Activated CD8-positive, alpha-beta memory T cell treated with anti-CD3 and anti-CD28 coated beads for 4 hours (primary cell): ENCODE measurements at places on chromosomes 7 and 10.

DNA sequence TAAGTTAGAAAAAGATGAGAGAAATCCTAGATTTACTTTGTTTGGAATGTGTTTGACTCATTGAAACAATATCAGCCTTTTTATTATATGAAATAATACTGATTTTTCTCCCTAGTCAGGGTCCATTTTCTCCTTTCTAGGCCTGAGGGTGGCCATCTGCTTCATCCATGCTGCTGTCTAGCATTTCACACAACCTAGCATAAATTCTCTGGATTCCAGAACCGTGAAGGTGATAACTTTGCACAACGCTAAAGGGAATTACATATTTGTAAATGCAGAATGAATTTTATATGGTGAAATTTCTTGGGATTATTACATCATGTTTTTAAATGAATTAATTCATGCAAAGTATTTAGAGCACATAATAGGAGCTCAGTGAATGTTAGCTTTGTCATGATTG lies 505.1 kb downstream of the INHBA start:
- no peak for DNase-seq

DNA sequence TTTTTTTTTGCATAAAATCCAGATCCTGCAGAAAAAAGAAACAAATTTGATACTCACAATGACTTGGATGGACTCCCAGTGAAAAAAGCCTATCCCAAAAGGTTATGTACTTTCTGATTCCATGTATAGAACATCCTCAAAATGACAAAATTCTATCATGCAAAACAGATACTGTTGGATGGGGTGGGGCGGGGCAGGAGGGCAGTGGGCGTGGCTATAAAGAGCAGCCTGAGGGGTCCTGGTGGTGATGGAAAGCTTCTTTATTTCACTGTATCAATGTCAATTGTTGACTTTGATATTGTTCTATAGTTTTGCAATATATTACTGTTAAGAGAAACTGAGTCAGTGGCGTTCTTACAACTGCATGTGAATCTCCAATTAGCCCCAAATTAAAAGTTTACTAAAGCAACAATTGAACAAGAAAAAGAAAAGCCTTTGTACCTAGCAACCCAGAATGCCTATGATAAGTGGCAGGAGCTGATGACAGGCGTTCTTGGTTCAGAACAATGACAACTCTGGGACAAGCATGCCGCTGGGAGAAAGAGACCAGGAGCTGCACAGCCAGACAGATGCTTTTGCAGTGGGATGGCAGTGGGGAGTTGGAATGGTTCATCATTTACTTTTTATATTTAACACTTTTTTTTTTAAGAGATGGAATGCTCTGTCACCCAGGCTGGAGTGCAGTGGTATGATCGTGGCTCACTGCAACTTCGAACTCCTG lies 101.9 kb downstream of the LHPP start:
- DNase-seq, result no peak

- no peak for DNase-seq
These were observed 217.2 kb upstream of the HDAC9 start for GRCh38 chr7:18278316-18278715.

- no peak for DNase-seq
These were observed 57.8 kb downstream of the AUTS2 start for GRCh38 chr7:69656077-69656476.

DNA sequence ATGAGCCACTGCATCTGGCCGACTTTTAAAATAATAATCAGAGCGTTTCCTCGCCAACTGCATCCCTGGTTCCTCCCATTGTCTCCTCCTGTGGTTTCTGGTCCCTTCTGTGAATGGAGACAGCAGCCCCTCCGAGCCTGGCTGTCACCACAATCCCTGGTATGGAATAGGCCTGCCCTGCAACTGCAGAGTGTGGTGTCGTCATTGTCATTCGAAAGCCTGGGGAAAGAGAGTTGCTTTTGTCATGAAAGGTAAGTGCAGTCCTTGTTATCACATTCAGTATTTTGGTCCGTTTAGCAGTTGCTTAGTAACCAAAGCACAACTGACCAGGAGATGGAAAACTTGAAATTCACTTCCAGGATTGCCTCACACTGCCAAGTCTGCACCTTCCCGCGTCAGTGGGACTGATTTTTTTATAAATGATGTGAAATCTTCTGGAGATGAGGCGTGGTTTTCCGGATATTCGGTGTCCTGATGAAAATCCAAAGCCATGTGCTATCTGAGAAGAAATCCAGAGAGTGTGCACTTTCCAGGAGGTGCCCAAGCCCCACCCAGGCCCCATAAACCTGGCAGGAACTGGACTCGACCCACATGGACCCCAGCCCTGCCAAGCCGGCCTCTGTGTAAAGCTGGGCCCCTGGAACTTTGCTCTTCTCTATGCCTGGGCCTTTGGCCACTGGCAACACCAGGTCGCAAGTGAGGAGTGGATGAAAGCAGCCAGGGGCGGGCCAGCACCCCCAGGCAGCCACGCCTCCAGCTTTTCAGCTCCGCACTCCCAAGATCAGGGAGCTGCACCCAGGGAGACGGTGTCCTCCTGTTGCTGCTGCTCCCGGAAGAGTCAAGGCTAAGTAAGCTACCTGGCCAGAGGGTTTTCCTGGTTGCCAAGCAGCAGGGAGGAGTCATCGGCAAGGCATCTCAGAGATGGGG lies 133.7 kb upstream of the SH2B2 start:
- DNase-seq, result no peak

DNA sequence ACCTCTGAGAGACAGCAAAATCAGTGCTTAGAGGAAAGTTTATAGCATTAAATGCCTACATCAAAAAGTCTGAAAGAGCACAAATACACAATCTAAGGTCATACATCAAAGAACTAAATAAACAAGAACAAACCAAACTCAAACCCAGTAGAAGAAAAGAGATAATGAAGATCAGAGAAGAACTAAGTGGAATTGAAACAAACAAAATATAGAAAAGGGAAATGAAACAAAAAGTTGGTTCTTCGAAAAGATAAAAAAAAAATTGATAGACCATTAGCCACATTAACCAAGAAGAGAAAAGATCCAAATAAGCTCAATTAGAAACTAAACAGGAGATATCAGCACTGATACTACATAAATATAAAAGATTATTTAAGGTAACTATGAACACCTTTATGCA lies 280.0 kb upstream of the NRG3 start:
- DNase-seq, result no peak

- DNase-seq, result no peak
These were observed 106.0 kb downstream of the NRP1 start for GRCh38 chr10:33228426-33228825.

GRCh38 chr10:123854498-123854897 lies 37.1 kb downstream of the CPXM2 start:
- DNase-seq, result no peak

DNA sequence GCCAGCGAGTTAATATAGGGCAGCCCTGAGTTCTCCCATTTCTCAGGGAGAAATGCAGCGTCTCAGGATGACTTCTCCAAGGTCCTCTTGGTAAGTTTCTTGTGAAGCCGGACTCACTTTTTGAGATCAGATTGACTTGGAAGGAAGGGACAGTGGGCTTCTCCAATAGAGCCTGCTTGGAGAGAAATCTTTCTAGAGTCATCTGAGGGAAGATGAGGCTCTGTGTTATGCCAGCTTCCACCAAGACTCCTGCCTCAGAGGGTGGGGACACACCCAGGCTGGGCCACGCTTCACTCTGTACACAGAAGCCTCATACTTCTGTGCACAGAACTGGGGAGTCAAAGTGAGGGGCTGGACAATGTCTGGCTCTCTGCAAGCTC lies 5.6 kb downstream of the C10orf105 start:
- DNase-seq, result no peak

DNA sequence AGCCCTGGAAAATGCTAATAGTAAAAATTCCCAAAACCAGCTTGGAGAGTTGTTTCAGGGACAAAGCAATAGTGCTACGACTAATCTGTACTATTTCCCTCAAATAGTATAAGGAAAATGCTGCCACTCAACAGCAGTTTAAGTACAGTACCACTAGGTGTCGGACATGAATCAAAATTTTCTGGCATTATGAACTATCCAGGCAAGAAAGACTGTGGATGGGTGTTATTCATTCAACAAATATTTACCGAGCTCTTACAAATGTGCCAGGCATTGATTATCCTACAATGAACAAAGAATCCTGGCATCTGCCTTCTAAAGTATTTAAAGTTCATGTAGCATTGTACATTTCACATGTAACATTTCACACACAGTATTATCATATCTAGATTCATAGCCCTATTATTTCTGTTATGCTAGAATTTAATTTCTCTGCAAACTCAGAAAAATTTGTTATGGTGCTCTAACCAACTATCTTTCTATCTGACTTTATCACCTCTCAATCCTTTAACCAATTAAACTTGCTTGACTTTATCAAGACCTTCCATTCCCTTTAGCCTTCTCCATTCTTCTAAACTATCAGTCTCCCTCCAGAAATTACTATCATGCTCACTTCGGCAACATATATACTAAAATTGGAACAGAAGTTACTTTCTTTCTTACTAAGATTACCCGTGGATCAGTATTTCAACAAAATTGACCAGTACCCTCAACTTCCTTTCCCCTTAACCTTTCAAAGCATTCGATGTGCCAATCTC lies 80.6 kb downstream of the ARHGAP21 start:
- no peak for DNase-seq

GRCh38 chr7:157432957-157433576 lies 96.3 kb downstream of the DNAJB6 start:
- no peak for DNase-seq

- DNase-seq, result no peak
These were observed 5.6 kb upstream of the SLF2 start for GRCh38 chr10:100907175-100907574.

GRCh38 chr10:63157845-63158624 lies 24.9 kb downstream of the NRBF2 start:
- DNase-seq, result peak; percentile 4

- no peak for DNase-seq
These were observed 1176.0 kb upstream of the AUTS2 start for GRCh38 chr7:68422281-68422680.

DNA sequence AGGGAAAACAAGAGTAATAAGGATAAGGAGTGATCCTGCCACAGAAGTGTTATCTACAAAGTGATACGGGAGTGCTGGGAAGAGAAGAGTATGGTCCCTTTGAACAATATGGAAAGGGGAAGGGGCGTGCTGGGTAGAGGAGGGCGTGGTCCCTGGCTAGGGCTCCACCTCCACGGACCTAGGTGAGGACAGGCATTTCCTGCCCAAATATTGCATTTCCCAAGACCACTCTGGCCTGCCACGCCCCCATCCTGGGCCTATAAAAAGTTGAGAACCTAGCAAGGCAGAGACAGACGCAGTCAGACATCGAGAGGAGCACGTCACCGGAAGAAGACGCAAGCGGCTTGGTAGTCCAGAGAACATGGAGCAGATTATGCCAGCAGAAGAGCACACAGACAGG lies 22.8 kb downstream of the VSTM4 start:
- no peak for DNase-seq

DNA sequence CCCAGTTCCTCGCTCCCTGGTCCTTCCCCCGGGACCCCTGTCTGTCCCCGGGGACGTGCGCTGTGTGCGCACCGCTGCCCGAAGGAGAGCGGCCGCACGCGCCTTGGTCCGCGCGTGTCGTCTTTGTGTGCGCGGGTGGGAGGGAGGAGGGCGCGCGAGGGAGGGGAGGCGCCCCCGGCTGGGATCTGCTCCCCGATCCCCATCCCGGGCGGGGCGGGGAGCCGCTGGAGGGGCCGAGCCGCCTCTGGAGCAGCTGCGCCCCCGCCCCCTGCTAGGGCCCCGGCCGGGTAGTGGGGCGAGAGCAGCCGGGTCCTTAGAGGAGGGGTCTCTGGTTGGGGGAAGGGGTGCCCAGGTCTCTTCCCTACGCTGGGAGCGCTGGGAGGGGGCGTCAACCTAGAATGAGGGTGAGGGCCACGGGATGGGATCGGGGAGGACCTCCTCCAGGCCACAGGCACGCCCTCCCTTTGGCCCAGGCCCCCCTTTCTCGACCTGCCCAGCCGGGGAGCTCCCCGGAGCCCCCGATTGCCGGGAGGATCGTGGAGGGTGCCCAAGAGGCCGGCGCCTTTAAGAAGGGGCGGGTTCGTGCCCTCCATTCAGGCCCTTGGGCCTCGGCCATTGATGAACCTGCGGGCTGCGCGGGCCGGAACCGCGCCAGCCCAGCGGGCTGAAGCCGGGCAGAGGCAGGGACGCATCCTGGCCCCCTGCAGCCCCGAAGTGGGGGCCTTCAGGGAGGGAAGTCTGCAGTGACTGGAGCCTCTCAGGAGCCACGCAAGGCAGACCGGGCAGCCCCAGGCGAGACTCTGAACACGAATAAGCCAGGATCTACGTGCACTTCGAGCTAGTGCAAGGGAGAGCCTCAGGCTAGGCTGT lies 678 bp downstream of the SH2B2 start:
- DNase-seq, result no peak

GRCh38 chr7:121404348-121404747 lies 8.2 kb upstream of the FAM3C start:
- no peak for DNase-seq

- no peak for DNase-seq
These were observed 5.2 kb upstream of the NPSR1 start for GRCh38 chr7:34652809-34653208.

GRCh38 chr7:74025730-74026129 lies 2.2 kb upstream of the ELN start:
- no peak for DNase-seq

- no peak for DNase-seq
These were observed 48.6 kb downstream of the CUL1 start for GRCh38 chr7:148747274-148747673.

DNA sequence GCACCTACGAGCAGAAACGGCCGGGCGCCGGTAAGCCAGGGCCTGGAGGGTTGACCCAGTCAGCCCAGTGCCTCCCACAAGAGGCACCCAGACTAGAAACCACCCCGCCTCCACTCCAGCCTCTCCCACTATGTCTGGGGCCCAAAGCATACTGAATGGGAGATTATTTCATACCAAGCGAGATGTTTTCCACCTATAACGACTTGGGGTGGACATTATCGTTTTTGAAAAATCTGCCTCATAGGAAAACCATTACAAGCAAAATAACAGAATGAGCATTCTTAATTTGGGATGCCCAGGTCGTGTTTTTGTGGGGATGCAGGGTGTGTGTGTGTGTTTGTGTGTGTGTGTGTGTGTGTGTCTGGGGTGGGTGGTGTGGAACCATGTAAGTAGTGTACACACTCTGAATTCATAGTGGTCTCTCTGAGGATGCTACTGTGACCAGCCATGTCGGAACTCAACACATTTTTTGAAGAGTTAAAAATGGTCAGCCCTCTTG lies 1.6 kb downstream of the HOXA6 start:
- no peak for DNase-seq

GRCh38 chr7:39808796-39809481 lies 141.1 kb upstream of the CDK13 start:
- no peak for DNase-seq

GRCh38 chr10:75211007-75211691 lies 553 bp downstream of the VDAC2 start:
- no peak for DNase-seq
